Activated naive CD8-positive, alpha-beta T cell treated with anti-CD3 and anti-CD28 coated beads, Interleukin-2, amount 10 ng/mL, durations not matched to agents 7 days and 5 days (primary cell): ENCODE measurements at places on chromosomes 2 and 18. TPM values are rescaled to one million over a fixed set of nuclear protein-coding genes. Genes with fewer than 3 reads are reported as not detected.

GRCh38 chr18:59967878-59968277 is 68.1 kb downstream of the PMAIP1 start:
- peaks cover 9% of the 10 kb centered on the region for H3K4me1 ChIP-seq
- DNase-seq: no peak
- H3K27me3 ChIP-seq: peaks cover 25% of the 10 kb centered on the region
- no peak overlapping the region for H3K4me3 ChIP-seq

Gene SGPP2
- 1.2 TPM for total RNA-seq

GRCh38 chr2:224847381-224847780 is 131.2 kb upstream of the CCDC195 start:
- DNase-seq: no peak
- no peaks in the 10 kb centered on the region for H3K27me3 ChIP-seq
- H3K4me3 ChIP-seq: no peak overlapping the region
- H3K36me3 ChIP-seq: peaks cover 61% of the 10 kb centered on the region

DNA sequence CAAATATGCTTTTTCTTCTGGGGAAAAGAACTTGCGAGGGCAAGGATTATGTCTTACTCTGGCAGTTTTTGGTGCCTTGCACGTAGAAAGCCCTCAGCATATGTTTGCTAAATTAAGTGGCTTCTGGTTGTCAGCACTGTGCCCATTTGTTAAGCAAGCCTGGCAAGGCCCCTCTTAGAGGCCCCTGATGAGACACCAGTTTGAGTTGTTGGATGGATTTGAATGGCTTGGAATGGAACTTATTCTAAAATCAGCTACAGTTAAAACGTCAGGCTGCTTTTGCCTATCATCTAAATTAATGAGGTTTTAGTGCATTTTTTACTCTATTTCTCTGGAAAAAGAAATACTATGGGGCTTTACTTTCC is 28.2 kb downstream of the TMEM182 start:
- no peak overlapping the region for H3K27ac ChIP-seq
- H3K4me1 ChIP-seq: peaks cover 2% of the 10 kb centered on the region
- no peak for DNase-seq
- no peak overlapping the region for H3K4me3 ChIP-seq
- H3K27me3 ChIP-seq: no peaks in the 10 kb centered on the region

- peaks cover 4% of the 10 kb centered on the region for H3K4me1 ChIP-seq
- H3K36me3 ChIP-seq: peaks cover 24% of the 10 kb centered on the region
- no peak for DNase-seq
- H3K4me3 ChIP-seq: no peak overlapping the region
Measured at GRCh38 chr2:135093670-135094330, 41.7 kb downstream of the RAB3GAP1 start.

Gene TUBA3E
- total RNA-seq: not detected

Gene MC4R
- not detected for total RNA-seq

GRCh38 chr2:207284556-207285472 is 119.1 kb upstream of the KLF7 start:
- peaks cover under 1% of the 10 kb centered on the region for H3K27me3 ChIP-seq
- peaks cover 17% of the 10 kb centered on the region for H3K4me1 ChIP-seq
- H3K27ac ChIP-seq: no peak overlapping the region
- peaks cover 4% of the 10 kb centered on the region for H3K36me3 ChIP-seq
- H3K4me3 ChIP-seq: no peak overlapping the region

Gene FNDC4
- total RNA-seq: not detected
